CD8-positive, alpha-beta memory T cell (primary cell): ENCODE measurements at places on chromosomes 3 and 15. TPM values are rescaled to one million over a fixed set of nuclear protein-coding genes. Genes with fewer than 3 reads are reported as not detected.

DNA sequence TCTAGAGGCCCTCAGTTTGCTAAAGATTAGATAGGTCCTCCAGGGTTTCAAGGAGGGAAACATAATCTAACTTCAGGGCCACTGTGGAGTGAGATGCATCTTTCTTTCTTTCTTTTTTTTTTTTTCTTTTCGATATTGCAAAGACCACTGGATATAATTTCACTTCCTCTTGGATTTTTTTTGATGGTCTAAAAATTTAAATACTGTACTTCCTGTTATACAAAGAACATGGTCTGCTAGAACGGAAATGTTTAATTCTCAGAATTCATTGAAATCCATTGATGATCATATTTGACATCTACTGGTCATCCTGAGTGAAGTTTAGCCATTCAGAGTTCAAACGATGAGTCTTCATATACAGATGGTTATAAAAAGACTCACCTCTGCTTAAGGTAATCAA, 808.8 kb upstream of the LMCD1 start:
- H3K27ac ChIP-seq = no peak overlapping the region
- no peak for DNase-seq
- H3K36me3 ChIP-seq = no peaks in the 10 kb centered on the region

Gene CSPG4
- not detected for polyA plus RNA-seq

DNA sequence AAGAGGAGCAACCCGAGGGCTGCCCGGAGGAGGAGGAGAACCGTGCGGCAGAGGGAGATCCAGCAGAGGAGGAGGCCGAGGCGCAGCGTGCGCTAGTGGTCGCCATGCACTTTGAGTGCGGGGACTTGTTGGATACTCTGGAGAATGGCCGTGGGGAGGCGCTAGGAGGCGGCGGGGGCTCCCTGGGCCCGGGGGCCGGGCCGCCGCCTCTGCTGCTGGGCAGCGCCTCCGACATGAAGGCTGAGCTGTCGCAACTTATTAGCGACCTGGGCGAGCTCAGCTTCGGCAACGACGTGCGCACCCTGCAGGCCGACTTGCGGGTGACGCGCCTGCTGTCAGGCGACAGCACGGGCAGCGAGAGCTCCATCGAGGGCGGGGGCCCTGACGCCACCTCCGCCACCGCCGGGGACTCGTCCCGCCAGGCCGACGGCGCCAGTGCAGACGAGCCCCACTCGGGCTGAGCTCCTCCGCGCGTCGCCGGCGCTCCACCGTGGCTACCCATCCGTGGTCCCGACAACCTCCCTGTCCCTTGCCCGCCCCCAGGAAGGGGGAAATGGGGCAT, 2.0 kb downstream of the FAM43A start:
- DNase-seq = peak; percentile 87
- no peaks in the 10 kb centered on the region for H3K36me3 ChIP-seq
- H3K4me3 ChIP-seq = peak overlapping the region; percentile 78
- H3K4me1 ChIP-seq = peaks cover 36% of the 10 kb centered on the region

DNA sequence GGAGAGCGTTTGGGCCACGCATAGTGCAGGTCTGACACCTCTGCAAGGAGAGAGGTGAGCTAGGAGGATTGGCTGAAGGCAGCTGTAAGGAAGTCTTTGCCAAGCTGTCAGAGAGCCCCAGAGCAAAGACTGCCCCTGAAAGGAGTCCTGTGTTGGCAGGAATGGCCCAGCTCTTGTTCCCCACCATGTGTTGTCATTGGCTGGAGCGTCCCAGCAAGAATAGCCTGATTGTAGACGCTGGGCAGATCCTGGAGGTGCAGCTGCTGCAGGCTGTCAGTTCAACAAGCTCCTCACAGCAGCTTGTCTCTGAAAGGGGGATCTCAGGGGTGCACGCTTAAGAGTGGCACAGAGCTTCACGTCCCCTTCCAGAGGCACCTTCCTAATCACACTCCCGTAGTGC, 237.6 kb downstream of the FEZF2 start:
- H3K4me1 ChIP-seq = no peaks in the 10 kb centered on the region
- H3K36me3 ChIP-seq = no peaks in the 10 kb centered on the region
- H3K27ac ChIP-seq = no peak overlapping the region
- H3K27me3 ChIP-seq = no peaks in the 10 kb centered on the region
- DNase-seq = no peak

GRCh38 chr3:41932464-41932863, 29.4 kb downstream of the ULK4 start:
- no peaks in the 10 kb centered on the region for H3K4me1 ChIP-seq
- no peak overlapping the region for H3K27ac ChIP-seq
- H3K36me3 ChIP-seq = no peaks in the 10 kb centered on the region
- H3K27me3 ChIP-seq = no peaks in the 10 kb centered on the region
- DNase-seq = no peak
- no peak overlapping the region for H3K4me3 ChIP-seq

DNA sequence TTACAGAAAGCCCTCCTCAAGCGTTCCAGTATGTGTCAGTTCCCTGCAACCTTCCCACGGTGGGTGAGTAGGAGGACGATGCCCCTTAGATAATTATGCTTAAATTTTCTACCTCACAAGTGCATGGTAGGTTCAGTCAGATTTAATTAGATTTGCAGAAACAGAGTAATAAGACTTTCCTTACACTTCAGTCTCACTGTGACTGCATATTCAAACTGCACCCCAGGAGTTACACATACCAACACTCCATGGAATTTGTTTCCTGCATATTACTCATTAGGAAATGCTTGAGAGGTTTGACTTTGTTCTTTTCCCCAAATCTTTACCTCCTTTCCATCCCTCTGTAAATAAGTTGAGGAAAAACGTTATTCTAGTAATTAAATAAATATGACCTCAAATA, 108.8 kb downstream of the ARRDC4 start:
- H3K27ac ChIP-seq = no peak overlapping the region
- H3K4me3 ChIP-seq = no peak overlapping the region
- no peak for DNase-seq
- no peaks in the 10 kb centered on the region for H3K4me1 ChIP-seq
- no peaks in the 10 kb centered on the region for H3K27me3 ChIP-seq

Gene SPTBN5
- not detected for polyA plus RNA-seq

DNA sequence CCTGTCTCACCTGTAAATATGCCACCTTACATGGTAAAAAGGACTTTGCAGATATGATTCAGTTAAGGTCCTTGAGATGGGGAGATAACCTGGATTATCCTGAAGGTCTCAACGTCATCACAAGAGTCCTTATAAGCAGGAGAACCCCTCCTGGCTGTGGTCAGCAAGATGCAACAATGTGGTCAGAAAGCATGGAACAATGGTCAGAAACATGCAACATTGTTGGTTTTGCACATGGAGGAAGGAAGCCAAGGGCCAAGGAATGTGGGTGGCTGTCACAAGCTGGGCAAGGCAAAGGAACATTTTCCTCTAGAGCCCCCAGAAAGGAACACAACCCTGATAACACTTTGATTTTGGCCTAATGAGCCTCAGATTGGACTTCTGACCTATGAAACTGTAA, 9.4 kb upstream of the SUMF1 start:
- no peak overlapping the region for H3K27ac ChIP-seq
- H3K4me3 ChIP-seq = no peak overlapping the region
- no peaks in the 10 kb centered on the region for H3K4me1 ChIP-seq

DNA sequence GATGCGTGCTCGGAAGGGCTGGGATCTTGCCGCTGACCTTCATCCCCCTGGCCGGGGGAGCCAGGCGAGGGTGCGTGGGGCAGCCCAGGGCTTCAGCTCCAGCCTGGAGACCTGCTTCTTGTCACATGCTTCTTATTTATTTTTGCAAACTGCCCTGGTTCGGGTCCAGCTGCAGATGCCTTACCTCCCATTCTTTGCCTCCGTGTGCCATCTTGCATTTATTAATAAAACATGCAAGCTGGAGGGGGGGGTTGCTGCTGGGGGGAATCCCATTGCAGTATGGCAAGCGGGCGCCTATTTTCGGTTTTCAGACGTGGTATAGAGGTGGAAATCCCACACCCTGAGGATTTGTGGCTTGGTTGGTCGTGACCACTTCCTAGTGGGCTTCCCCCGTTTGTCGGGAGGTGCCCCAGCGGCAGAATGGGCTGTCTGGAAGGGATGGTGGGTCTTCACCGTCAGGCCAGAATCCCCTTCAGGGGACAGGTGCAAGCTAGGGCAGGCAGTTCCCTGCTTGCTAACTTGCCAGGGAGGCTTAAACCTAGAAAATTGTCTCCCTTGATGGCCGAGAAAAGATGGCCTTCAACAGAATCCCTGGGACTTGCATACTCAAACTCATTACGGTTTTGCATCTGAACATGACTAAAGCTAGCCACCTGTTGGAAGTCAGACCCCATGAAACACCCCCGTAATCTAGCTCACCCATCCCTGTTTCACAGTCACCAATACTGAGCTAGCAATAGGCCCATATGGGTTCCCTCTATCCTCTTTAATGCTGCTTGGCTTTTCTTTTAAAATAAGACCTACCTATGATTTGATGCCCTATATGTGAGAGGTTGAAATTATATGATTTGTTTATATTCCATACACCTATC, 569 bp downstream of the TMEM266 start:
- no peak for DNase-seq
- no peak overlapping the region for H3K27ac ChIP-seq

Gene HRH1
- not detected for polyA plus RNA-seq

- H3K4me1 ChIP-seq = no peaks in the 10 kb centered on the region
- no peaks in the 10 kb centered on the region for H3K36me3 ChIP-seq
- H3K4me3 ChIP-seq = no peak overlapping the region
- DNase-seq = no peak
- H3K27ac ChIP-seq = no peak overlapping the region
Observed at GRCh38 chr15:33569036-33569435, 258.3 kb downstream of the RYR3 start.

Gene UCN2
- polyA plus RNA-seq = not detected

Gene IGF1R
- 2.1 TPM for polyA plus RNA-seq

DNA sequence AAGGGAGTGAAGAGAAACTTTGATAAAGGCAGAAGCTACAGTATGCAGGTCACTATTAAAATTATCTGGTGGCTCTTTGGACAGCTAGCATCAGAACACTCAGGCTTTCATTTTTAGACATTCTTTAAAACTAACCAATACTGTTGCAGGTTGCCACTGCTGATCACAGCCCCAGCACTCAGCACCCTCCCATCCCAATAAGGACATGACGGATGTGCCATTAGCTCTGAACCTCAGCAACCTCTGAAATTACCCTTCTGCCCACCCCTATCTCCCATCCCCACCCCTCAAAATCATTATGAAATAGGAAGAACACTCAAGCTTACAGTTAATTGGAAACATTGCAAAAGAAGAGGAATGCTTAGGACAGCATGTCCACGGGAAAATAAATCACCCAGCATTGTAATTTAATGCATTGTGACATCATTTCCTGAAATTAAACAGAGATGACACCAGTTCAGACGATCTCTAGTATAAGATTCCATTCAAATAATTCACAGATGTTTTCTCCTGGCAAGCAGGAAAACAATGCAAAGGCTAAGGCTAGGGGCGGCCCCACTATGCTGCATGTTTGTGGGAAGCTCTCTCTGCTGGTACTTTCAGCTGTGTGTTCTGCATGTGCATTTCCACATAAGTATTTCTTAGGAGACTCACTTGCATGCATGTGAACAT, 71.6 kb downstream of the MEIS2 start:
- H3K36me3 ChIP-seq = no peaks in the 10 kb centered on the region
- H3K4me1 ChIP-seq = no peaks in the 10 kb centered on the region
- no peak overlapping the region for H3K4me3 ChIP-seq
- no peak overlapping the region for H3K27ac ChIP-seq
- DNase-seq = no peak
- H3K27me3 ChIP-seq = no peaks in the 10 kb centered on the region

- no peak overlapping the region for H3K27ac ChIP-seq
- H3K36me3 ChIP-seq = no peaks in the 10 kb centered on the region
- H3K4me3 ChIP-seq = no peak overlapping the region
Observed at GRCh38 chr15:33864360-33865075, 103.8 kb upstream of the CHRM5 start.

Gene CPEB1
- polyA plus RNA-seq = 1.2 TPM

- no peak overlapping the region for H3K27ac ChIP-seq
- H3K4me3 ChIP-seq = no peak overlapping the region
- H3K4me1 ChIP-seq = no peaks in the 10 kb centered on the region
- peaks cover 10% of the 10 kb centered on the region for H3K27me3 ChIP-seq
Observed at GRCh38 chr3:149660462-149660861, 2.6 kb upstream of the WWTR1 start.

Gene ABCC5
- polyA plus RNA-seq = 9.5 TPM

Gene ZBED2
- polyA plus RNA-seq = 0.51 TPM

Gene GOLGA8G
- not detected for polyA plus RNA-seq

- no peak overlapping the region for H3K27ac ChIP-seq
- H3K27me3 ChIP-seq = no peaks in the 10 kb centered on the region
Observed at GRCh38 chr15:25508369-25509002, 69.7 kb upstream of the UBE3A start.

Gene ANKUB1
- not detected for polyA plus RNA-seq

GRCh38 chr3:106386050-106386449, 517.2 kb upstream of the CBLB start:
- H3K27me3 ChIP-seq = no peaks in the 10 kb centered on the region
- no peak overlapping the region for H3K4me3 ChIP-seq
- no peak overlapping the region for H3K27ac ChIP-seq
- no peaks in the 10 kb centered on the region for H3K4me1 ChIP-seq
- DNase-seq = no peak

Gene MNS1
- not detected for polyA plus RNA-seq

DNA sequence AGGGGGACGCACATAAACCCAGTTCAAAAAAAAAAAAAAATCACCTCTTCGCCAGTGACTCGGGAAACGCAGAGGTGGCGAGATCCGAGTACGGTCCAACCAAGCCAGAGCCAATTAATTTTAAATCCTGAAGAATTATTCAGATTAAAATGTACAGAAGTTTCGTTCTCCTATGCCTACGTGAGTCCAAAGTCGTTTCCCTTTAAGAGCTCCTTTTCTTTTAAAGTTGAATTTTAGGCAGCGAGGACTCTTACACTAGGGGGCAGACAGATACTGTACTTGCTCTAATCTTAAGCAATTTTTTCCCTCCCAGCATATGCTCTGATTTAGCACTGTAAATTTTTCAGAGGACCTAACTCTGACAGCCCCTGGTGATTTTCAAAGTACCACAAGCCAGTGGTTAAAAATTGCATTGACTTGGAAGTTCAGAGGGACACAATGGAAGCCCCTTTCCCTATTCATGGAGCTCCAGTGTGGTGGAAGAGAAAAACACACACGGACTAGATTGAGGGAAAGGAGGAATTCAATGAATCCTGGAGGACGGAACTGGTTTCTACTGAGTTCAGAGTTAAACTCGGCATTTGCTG, 3.3 kb upstream of the NR2F2 start:
- no peaks in the 10 kb centered on the region for H3K36me3 ChIP-seq
- peaks cover 68% of the 10 kb centered on the region for H3K27me3 ChIP-seq
- peak overlapping the region; percentile 17 for H3K4me3 ChIP-seq
- no peak for DNase-seq
- H3K27ac ChIP-seq = peak overlapping the region; percentile 67
- H3K4me1 ChIP-seq = no peaks in the 10 kb centered on the region

Gene SAMMSON
- not detected for polyA plus RNA-seq

Gene GPR27
- 1.8 TPM for polyA plus RNA-seq
